ENCODE measurements at places on chromosomes 6 and 20.

DNA sequence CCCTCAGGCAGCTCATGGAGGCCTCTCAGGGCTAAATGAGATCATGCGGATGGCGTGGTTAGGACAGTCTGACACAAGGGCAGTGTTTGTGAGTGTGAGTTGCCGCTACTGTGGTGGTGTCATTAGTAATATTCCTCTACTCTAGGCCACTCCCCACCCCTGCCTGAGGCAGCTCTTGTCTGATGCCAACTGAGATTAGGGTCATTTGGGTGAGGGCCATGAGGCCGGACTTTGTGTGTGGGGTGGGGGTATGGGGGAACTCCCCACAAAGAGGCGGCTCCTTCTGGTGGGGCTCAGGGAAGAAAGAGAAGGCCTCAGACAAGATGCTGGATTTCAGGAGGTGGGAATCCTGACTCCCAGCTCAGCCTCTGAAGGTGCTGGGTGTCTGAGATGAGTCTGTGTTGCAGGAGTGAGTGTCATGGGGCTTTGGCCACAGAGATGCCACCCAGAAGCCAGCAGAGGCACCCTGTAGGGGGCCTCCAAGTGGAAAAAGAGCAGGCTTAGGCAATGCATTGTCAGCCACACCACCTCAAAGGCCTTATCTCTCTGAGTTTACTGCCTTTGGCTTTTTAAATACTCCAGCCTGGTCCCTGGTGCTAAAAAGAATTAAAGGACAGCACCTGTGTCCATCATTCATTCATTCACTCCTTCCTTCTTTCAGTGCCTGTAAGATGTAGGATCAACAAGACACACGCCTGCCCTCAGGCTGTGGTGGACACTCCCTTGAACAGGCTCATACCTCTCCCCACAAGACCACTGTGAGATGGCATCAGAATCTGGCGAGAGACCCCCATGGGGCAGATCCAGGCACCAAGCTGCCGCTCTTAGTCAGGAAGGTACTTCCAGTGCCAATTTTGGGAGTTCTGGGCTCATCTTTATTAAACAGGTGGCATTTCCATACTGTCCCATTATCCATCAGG, 175.2 kb downstream of the MRPL14 start:
- DNase-seq: no peak

GRCh38 chr6:84731901-84732300, 32.5 kb downstream of the TBX18 start:
- no peak for DNase-seq

- DNase-seq: no peak
These were observed 29.7 kb upstream of the GATA5 start for GRCh38 chr20:62505337-62506045.

DNA sequence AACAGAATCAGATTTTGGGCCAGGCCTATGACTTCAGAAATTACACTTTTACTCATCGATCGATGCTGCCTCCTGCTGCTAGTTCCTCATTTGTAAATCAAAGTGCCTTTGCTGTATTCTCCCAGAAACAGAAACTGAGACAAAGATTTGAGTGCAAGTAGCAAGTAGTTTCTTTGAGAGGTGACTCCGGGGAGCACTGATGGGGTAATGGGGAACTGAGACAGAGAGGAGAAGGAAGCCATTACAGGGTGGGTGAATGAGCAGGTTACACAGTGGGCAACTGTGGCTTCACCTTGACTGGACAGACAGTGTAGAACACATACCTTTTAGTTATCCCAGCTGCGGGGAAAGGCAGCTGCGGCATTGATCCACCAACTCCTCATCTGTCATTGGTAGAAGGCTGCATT, 9.7 kb upstream of the CD40 start:
- DNase-seq: no peak

- DNase-seq: no peak
These were observed 110.6 kb downstream of the PREX1 start for GRCh38 chr20:48717095-48717672.

GRCh38 chr6:98339506-98339905, 494.9 kb upstream of the POU3F2 start:
- DNase-seq: no peak

- no peak for DNase-seq
These were observed 128.5 kb downstream of the MOXD1 start for GRCh38 chr6:132272776-132273175.

- DNase-seq: no peak
These were observed 5.6 kb downstream of the FBXO9 start for GRCh38 chr6:53070806-53071205.

DNA sequence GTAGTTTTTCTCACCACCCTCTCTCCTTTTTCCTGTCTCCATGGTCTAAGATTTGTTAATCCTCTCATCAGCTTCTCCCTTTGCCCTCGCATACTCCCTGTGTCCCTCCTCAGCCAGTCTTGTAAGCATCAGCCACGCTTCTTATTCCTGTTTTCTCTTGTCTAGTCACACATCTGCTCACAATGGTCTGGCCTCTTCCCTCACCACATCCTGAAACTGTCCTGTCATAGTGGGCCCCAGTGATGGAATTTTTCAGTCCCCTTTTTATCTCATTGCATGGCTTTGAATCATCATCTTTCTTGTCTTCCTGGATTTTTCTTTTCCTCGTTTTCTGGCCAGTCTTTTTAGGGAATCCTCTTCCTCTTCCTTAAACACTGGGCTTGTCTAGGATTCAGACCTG, 57.2 kb downstream of the GFRA4 start:
- no peak for DNase-seq

DNA sequence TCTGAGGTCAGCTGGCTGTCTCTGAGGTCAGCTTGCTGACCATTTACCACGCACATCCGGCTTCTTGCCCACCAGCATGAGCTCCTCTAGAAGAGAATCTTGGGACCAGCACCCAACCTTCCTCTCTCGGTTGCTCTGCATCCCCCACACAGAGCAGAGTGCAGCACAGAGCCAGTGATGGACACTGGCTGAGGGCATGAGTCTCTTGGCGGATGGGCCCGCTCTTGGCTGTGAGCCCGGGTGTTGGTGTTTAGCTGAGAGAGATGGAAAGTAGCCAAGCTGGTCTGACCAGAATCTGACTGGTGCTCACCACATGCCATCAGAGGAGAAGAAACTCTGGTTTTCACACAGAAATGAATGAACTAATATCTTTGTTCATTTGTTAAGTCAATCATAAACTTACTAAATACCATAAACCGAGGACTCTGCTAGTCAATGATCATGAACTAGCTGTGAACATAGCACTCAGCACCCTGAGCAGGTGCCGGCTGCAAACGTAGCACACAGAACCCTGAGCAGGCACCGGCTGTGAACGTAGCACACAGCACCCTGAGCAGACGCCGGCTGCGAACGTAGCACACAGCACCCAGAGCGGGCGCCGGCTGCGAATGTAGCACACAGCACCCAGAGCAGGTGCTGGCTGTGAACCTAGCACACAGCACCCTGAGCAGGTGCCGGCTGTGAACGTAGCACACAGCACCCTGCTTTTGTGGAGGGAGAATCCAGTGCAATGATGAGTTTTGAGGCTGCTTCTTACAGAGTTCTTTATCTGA, 10.4 kb upstream of the THBS2 start:
- no peak for DNase-seq

GRCh38 chr6:74115674-74116073, 419.7 kb downstream of the CD109 start:
- no peak for DNase-seq

DNA sequence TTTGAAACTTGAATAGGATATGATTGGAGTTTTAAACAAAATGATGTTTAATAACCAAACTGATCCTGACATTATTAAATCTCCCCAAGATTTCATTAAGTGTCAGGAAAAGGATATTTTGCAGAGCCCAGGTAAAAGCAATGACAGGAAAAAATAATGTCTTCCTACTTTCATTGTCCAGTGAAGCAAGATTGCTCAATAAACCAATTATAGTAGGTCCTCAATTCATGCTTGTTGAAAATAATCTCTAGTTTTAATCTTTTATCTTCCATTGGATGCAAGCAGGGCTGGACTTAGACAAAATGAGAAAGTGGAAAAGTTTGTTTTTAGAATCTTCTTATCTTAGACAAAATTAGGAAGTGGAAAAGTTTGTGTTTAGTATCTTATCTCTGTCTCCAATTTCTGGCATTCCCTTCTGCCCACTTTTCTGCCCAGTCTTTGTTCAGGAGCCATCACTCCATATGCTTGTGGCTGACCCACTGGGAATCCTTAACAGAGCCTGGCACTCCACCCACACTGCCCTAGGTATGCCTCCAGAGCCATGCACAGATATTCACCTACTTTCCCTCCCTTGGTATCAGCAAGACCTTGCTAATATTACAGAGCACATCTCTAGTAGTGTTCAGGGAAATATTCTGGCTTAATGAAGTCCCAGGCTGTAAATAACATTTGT, 57.0 kb upstream of the CARMIL1 start:
- no peak for DNase-seq

DNA sequence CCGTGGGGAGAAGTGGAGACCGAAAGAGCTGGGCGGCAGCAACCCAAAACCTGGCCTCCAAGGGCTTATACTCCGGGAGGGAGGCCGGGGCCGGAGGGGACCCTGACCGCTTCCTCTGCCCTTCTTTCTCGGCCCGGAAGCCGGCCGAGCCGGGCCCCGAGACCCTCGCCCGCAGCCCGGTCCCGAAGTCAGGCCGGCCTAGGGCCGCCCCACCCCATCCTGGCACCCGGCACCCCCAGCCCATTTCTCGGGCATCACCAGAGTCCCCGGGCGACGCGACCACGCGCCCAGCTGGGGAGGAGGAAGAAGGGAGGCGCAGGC, 572 bp upstream of the ZDHHC14 start:
- DNase-seq: no peak

- DNase-seq: no peak
These were observed 36.1 kb downstream of the BCKDHB start for GRCh38 chr6:80142586-80142985.

- DNase-seq: no peak
These were observed 29.8 kb upstream of the PKIG start for GRCh38 chr20:44552568-44552949.
